CD4-positive, CD25-positive, alpha-beta regulatory T cell (primary cell): ENCODE measurements at places on chromosomes 5 and 9. TPM values are rescaled to one million over a fixed set of nuclear protein-coding genes. Genes with fewer than 3 reads are reported as not detected.

The SCGB3A2 gene
- not detected for total RNA-seq

The LNPEP gene
- total RNA-seq: 95.7 TPM

The FCN1 gene
- not detected for total RNA-seq

The PDLIM4 gene
- total RNA-seq: not detected

The FOXI1 gene
- total RNA-seq: not detected

The HTR4 gene
- total RNA-seq: not detected

The ENC1 gene
- total RNA-seq: 6.8 TPM

The NR2F1-AS1 gene
- total RNA-seq: not detected

The ST8SIA4 gene
- total RNA-seq: 55.2 TPM
